ENCODE measurements at places on chromosomes 7 and 10.

DNA sequence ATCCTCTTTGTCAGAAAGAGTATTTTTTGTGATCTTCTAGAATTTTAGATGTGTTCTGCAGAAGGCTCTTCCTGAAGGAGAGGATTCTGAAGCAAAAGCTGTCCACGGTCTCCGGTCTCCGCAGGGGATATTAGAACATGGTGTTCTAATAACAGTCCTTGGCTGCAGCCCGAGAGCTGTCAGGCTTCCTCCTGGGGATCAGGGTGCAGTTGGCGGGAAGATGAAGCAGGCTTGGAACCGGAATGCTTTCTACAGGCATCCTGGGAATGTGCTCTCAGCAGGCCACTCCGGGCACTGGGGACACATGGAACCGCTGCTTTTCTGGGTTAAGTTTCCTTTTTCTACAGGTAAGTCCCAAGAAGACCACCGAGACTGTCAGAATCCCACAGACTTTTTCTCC lies 118.6 kb upstream of the PARD3 start:
- no peak for DNase-seq

DNA sequence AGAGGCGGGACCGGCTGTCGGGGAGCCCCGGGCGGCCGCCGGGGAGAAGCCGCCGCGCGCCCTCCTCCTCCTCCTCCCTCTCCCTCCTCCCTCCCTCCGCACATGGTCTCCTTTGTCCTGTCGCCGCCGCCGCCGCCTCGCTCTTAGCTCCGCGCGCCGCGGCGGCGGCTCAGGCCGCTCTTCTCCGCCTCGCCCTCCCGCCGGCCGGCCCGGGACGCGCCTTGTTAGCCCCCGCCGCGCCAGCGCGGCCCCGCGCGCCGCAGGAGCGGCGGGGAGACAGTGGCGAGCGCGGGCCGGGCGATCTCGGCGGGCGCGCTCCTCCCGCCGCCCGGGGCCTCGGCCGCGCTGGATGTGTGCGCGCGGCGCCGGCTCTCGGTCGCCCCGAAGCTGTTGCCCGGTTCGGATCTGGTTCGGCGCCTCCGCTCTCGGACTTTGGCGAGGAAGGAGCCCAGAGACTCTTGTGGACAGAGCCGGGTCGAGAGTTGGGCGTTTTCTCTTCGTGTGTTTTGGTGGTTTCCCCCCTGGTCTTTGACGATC lies 437.4 kb upstream of the GALNT17 start:
- no peak for DNase-seq

GRCh38 chr10:11684717-11685645 lies 57.2 kb upstream of the ECHDC3 start:
- no peak for DNase-seq

- no peak for DNase-seq
These were observed 14.5 kb downstream of the ABCC2 start for GRCh38 chr10:99796928-99797327.

All from SHP77 treated with DMSO at 0.1 percent for 48 hours (cell line).